ENCODE measurements at places on chromosomes 6 and 20. TPM values are rescaled to one million over a fixed set of nuclear protein-coding genes. Genes with fewer than 3 reads are reported as not detected.

Gene SEMG1
- total RNA-seq = not detected

Gene LGSN
- not detected for total RNA-seq

Gene CST5
- total RNA-seq = not detected

Gene PHACTR1
- total RNA-seq = not detected

Gene PHACTR3
- 26.4 TPM for total RNA-seq

Gene TNFRSF6B
- total RNA-seq = 41.6 TPM

Gene ASIP
- not detected for total RNA-seq

Gene PFDN4
- total RNA-seq = 100 TPM

Gene DEFB132
- not detected for total RNA-seq

Gene NMBR
- total RNA-seq = not detected

Gene TOX2
- 0.98 TPM for total RNA-seq

Gene ECT2L
- not detected for total RNA-seq

Gene DLL1
- 1.2 TPM for total RNA-seq

Gene ESR1
- 2.2 TPM for total RNA-seq

Gene CST7
- not detected for total RNA-seq

Gene LINC00237
- total RNA-seq = not detected

Gene RIPPLY2
- not detected for total RNA-seq

Gene TP53TG5
- not detected for total RNA-seq

Gene LIN28B
- 0.11 TPM for total RNA-seq

Gene SIRPB1
- total RNA-seq = 11.6 TPM

Measured in PC-3 (cell line).